Amniotic stem cell (primary cell): ENCODE measurements at places on chromosomes 12 and 14.

GRCh38 chr12:109460538-109460937 is 16.6 kb downstream of the KCTD10 start:
- DNase-seq, result no peak

GRCh38 chr12:47023311-47023710 is 56.1 kb upstream of the PCED1B start:
- DNase-seq, result no peak

DNA sequence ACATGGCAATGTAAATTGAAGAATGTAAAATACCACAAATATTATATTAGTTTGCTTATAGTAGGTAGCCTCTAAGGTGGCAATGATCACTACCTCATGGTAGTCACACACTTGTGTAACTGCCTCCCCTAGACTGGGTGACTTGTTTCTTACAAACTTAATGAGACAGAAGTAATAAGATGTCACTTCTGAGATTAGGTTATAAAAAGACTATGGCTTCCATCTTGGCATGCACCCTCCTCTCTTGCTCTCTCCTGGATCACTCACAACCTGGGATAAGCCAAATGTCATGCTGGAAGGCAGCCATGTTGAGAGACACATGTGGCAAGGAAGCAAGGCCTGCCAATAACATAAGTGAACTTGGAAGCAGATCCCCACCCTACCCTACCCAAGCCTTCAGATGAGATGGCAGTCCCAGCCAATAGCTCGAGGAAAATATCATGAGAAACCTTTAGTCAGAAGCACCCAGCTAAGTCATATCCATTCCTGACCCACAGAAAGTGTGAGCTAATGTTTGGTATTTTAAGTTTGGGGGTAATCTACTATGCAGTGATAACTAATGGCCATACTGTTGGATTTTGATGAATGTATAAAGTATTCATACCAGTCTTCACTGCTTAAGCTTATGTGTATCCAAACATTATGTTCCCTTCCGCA is 43.3 kb downstream of the PPP1R12A start:
- DNase-seq, result no peak

DNA sequence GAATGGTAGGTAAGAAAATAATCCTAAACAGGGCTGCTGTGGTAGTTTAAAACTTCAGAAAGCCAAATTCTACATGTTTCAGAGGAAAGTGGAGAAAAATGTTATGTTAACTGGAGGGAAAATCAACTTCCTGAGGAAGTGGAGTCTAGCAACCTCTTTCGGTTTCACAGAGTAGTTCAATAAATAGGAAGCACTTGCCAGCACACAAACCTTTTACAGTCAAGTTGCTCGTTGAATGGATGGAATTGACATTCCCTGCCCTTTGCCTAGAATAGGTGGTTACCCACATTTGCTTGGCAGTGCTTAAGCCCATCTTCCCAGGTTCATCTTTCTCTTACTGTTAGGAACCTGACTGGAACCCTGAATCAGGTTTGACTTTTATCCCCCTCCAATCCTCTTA is 15.9 kb downstream of the ANKRD13A start:
- DNase-seq, result no peak

GRCh38 chr14:74426202-74426582 is at the start of gene SYNDIG1L:
Gene SYNDIG1L (minus strand): TSS chr14:74426210. CDS start chr14:74409744, 16,466 bp downstream.
- no peak for DNase-seq

GRCh38 chr14:68421116-68421515 is 371.8 kb downstream of the ZFP36L1 start:
- no peak for DNase-seq

GRCh38 chr12:106897981-106898901 is 57.5 kb upstream of the TMEM263 start:
- DNase-seq, result no peak

GRCh38 chr14:49578141-49578540 is 8.0 kb downstream of the RPS29 start:
- no peak for DNase-seq

GRCh38 chr12:29694002-29694401 is 89.7 kb downstream of the TMTC1 start:
- DNase-seq, result no peak

- no peak for DNase-seq
Measured at GRCh38 chr12:50981319-50982239, 29.2 kb downstream of the HIGD1C start.

DNA sequence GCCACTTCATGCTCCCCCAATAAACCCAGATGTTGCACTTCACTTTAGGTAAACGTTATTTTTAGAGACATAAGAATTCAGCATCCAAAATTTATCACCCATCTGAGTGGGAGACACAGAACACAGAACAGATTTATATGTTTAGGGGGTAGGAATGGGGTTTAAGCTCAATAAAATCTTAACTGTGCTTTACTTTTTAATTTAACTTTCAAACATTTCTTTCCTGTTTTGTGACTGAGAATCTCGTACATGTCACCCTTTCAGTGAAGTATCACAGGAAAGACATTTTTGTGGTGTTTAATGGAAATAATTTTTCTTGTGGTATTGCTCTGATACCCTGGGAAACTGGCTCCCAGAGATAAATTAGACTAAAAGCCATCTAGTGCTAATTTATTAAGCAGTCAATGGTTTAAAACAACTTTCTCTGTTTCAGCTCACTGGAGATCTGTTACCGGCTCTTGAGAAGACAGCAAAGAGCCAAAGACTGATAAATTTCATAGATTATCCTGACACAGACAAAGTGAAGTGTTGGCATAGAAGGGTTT is 148.0 kb upstream of the BMP4 start:
- no peak for DNase-seq

DNA sequence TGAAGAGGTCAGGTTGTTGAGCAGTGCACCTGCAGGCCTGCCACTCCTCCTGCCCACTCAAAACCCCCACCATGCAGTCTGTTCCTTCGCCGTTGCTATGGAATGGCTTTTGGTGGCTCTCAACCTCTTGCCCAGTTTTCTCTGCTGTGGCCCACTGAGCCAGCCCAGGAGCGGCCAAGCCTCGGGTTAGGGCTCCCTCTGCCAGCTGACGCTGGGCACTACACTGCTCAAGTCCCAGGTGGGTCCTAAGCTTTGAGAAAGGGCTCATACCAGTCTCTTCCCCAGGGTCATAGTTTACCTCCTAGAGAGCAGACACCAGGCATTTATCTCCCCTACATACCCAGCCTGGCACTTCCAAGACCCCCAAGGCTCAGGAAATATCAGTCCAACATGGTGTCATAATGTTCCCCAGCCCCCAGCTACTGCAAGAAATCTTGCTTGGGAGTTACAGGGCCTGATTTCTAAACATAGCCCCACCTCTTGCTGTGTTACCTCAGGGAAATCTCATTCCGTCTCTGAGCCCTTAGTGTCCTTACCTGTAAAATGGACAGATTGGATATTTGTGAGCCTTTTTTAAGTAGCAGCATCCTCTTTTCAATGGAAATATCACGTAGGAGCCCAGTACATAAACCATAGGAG is 59.4 kb downstream of the TSPAN11 start:
- peak; percentile 36 for DNase-seq

GRCh38 chr12:46516238-46516932 is 143.8 kb upstream of the SLC38A2 start:
- DNase-seq, result no peak

DNA sequence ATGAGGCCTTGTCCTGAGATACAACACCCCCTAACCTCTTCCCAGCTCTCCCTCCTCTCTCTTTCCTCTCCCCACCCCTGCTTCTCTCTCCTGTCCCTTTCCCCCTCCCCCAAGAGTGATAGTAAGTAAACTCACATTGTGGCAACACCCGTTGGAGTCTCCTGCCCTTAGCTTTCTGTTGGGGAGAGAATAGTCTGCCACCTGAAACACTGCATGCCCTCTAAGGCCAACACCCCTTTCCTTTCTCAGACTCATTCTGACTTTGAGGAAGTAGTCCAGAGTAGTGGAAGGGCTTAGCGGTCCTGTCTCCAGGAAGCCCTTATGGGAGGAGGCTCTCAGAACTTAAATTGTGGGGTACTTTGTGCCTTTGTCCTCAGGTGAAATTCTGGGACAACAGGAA is 95.2 kb downstream of the PRKCH start:
- no peak for DNase-seq

DNA sequence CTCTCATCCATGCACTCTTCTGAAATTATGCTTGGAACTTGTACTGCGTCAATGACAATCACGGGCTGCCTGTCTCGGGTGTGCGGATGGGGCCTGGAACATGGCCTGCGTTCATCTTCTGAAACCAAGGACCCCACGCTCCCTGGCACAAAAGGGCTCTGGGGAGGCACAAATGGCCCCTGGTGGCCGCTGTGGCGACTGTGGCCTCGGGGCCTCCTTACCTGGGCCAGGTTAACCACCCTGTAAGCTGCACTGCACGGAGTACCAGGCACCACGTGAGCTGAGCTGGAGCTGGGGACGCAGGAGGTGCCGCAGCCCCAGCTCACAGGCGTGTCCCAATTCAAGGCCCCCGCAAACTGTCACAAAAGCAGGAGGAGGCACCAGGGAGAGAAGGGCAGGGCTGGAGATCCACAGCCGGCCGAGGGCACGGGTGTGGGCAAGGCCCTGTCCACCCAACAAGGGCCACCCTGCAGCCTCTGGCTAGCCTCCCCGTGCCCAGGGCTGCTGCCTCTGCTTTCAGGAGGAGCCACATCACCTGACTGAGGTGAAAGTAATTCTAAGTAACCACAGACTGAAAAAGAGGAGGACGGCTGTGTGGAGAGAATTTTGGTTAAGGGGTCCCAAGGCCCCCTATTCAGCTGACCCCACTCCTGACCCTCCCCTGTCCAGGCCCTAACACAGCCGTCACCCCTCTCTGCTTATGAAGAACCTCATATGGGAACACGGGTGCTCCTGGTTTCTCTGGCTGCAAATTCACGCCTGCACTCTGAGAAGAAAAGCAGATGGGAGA is 61.1 kb upstream of the GALNT9 start:
- DNase-seq, result no peak

DNA sequence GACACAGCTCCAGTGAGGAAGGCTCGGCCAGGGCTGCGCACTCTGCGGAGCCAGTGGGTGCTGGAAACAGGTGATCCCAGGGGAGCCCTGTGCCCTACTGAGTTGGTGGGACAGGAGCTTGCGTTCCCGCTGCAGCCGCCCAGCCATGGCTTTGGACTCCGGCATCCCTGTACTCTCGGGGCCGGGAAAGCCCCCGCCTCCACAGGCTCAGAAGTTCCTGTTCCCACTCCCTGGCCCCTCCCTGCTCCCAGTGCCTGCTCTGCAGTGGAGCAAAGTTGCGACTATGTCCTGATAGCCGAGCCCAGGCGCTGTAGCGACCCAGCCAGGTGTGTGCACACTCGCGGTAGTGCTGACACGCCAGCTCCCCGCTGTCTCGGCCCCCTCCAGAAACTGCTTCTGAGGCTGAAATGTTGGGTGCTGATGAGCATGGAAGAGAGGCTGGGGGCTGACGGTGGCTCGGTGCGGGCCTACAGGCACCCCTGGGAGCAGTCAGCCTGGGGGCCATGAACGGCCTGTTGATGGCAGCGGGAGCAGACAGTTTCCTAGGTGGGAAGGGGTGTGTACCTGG is 344.6 kb upstream of the MGAT4C start:
- no peak for DNase-seq

DNA sequence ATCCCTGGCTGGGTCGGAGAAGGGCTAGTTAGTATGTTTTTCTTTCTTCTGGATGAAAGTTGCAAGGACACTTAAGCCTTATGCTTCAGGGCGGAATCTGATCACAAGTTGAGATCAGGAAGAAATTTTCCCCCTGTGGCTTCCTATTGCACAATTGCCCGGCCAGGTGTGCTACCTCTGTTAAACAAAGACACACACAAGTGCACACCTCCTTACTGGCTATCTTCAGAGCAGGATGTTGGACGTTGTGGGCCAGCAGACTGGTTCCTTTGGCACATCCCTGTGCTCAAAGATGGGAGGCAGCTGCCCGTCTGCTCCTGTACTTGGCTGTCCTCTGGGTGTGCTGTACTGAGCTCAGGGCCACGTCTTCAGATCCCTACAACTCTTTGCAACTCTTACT is 19.1 kb downstream of the ETV6 start:
- DNase-seq, result no peak

GRCh38 chr12:3389986-3390385 is 101.0 kb upstream of the PRMT8 start:
- DNase-seq, result no peak

- DNase-seq, result peak; percentile 73
Measured at GRCh38 chr12:51270951-51271518, 820 bp upstream of the SMAGP start.

- no peak for DNase-seq
Measured at GRCh38 chr12:62931477-62931876, 3.5 kb downstream of the PPM1H start.

DNA sequence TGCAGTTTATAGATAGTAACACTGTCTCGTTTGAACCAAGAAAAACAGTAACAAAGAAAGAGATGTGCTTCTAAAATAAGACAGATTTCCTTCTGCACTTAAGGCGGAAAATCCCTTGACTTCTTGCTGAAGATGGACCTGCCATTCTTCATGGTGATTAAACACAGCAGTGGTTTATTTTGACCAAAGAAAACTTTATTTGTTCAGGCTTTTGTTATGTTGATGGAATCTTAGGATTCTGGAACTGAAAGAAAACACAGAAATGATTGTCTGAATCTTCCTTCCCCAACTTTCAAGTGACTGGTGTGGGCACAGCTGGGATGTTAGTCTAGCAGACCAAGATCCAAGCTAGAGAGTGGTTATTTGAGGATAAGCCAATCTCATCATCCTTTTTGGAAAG is 72.2 kb downstream of the DACT1 start:
- DNase-seq, result no peak

- DNase-seq, result no peak
Measured at GRCh38 chr12:96247563-96247962, 53.4 kb downstream of the ELK3 start.

- DNase-seq, result no peak
Measured at GRCh38 chr12:113370923-113371682, 12.7 kb downstream of the PLBD2 start.

- DNase-seq, result no peak
Measured at GRCh38 chr14:79421811-79422210, 789.5 kb downstream of the DIO2 start.

- no peak for DNase-seq
Measured at GRCh38 chr14:22325676-22326400, 263.2 kb downstream of the DAD1 start.

GRCh38 chr14:34012978-34013720 is 62.3 kb upstream of the EGLN3 start:
- no peak for DNase-seq

DNA sequence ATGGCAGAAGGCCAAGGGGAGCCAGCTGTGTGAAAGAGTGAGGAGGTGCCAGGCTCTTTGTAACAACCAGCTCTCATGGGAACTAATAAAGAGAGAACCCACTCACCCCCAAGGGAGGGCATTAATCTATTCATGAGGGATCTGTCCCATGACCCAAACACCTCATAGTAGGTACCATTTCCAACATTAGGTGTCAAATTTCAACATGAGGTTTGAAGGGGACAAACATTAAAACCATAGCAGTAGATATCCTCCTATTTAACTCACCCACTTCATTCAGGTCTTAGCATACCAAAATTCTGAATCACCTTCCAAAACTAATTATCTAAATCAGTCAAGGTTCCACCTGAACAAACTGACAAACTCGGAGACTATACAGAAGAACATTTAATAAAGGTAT is 75.3 kb downstream of the PPFIA2 start:
- no peak for DNase-seq

DNA sequence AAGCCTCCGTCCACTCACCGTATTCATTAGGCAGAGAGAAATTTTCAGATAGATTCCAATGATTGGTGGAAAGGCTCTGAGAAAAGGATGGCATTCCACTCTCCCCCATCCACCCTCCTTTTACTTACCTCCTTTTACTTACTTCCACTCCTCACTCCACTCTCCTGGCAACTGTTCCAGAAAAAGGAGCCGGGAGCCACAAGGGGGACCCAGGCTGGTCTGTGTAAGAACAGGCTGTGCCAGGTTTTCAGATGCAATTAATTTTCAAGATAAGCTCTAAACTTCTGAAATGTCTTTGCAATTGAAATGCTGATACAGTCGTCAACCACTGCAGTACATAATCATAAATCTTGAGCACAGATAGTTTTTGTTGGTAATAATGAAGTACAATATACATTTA is 248.8 kb downstream of the ANO6 start:
- no peak for DNase-seq
